Stimulated activated CD4-positive, alpha-beta T cell treated with anti-CD3 and anti-CD28 coated beads, Interleukin-1b, Interleukin-23, amount 100 ng/mL, for 1 hour (primary cell): ENCODE measurements at places on chromosomes 3 and 15.

GRCh38 chr3:17213102-17213501 is 328.3 kb downstream of the PLCL2 start:
- no peak for DNase-seq

- DNase-seq, result no peak
These were observed 423.3 kb upstream of the GRM7 start for GRCh38 chr3:6437631-6438030.

- no peak for DNase-seq
These were observed 246.7 kb downstream of the LPP start for GRCh38 chr3:188400494-188401243.

GRCh38 chr15:66912001-66912400 is 153.4 kb upstream of the SMAD3 start:
- DNase-seq, result no peak

GRCh38 chr3:53166781-53167291 is 5.8 kb downstream of the PRKCD start:
- no peak for DNase-seq

GRCh38 chr3:74346896-74347295 is 267.6 kb downstream of the CNTN3 start:
- DNase-seq, result no peak

- DNase-seq, result no peak
These were observed 53.3 kb downstream of the MEIS2 start for GRCh38 chr15:37046876-37047614.

DNA sequence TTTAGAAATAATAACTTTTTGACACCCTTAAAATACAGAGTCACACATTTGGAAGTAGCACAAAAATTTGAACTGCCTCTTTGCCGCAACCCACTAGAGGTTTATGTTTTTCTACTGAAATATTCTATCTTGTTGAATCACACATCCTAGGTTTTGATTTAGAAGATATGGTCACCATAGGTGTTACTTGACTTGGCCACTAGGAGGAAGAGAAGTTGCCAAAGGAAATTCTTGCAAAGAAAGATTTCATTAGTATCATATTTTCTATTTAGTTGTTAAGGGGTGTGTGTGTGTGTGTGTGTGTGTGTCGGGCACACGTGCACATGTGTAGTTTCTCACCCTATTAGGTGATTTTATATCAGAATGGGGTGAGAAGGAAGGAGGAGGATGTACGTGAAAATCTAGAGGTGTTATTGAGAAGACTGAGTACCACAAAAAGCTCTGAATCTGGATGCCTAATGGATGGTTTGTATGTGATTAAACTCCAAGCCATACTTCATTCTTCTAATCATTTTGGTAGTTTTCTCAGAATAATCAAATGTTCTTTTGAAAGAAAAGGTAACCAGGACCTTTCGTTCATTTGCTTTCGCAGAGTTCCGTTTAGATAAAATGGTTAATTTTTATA is 31.5 kb downstream of the ZFAND6 start:
- no peak for DNase-seq

GRCh38 chr3:55124371-55124770 is 196.5 kb upstream of the LRTM1 start:
- DNase-seq, result no peak
